ENCODE measurements at places on chromosomes 3 and 15.

GRCh38 chr15:63133786-63134185 is 12.1 kb downstream of the LACTB start:
- DNase-seq = no peak

DNA sequence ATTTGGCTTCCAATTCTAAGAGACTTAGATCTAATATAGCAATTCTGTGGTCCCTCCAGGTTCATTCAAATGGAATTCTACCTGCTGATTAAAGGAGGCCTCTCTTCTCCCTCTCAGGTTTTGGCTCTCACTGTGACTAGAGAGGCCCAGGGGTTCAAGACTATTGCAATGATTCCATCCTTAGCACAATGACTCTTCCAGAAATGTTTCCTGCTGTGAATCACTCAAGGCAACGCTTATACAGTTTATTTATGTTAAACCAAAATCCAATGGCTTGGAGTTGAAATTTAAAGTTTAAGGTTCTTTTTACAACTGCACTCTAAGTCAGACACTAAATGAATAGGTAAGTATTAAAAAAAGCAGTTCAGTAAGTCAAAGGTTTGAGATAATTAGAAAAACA is 39.9 kb downstream of the IFT57 start:
- no peak for DNase-seq

- peak; percentile 2 for DNase-seq
Observed at GRCh38 chr3:132343018-132343612, 25.9 kb downstream of the ACP3 start.

GRCh38 chr15:32105258-32106241 is 75.2 kb downstream of the CHRNA7 start:
- DNase-seq = no peak

- no peak for DNase-seq
Observed at GRCh38 chr3:58102390-58102750, 94.1 kb downstream of the FLNB start.

DNA sequence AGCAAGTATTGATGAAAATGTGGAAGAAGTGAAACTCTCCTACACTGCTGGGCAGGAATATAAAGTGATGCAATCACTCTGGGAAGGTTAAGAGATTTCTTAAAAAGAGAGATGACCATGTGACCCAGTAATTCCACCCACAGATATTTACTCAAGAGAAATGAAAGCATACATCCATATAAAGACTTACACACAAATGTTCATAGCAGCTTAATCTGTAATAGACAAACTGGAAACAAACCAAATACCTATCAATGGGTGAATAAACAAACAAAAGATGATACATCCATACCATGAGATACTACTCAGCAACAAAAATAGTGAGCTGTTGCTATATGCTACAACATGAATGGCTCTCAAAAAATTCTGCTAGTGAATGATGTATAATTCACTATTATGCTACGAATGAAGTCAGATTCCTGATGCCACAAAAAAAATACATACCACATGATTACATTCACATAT is 463.3 kb downstream of the MAGI1 start:
- no peak for DNase-seq

GRCh38 chr15:89132611-89133507 is 44.6 kb downstream of the ABHD2 start:
- DNase-seq = no peak

DNA sequence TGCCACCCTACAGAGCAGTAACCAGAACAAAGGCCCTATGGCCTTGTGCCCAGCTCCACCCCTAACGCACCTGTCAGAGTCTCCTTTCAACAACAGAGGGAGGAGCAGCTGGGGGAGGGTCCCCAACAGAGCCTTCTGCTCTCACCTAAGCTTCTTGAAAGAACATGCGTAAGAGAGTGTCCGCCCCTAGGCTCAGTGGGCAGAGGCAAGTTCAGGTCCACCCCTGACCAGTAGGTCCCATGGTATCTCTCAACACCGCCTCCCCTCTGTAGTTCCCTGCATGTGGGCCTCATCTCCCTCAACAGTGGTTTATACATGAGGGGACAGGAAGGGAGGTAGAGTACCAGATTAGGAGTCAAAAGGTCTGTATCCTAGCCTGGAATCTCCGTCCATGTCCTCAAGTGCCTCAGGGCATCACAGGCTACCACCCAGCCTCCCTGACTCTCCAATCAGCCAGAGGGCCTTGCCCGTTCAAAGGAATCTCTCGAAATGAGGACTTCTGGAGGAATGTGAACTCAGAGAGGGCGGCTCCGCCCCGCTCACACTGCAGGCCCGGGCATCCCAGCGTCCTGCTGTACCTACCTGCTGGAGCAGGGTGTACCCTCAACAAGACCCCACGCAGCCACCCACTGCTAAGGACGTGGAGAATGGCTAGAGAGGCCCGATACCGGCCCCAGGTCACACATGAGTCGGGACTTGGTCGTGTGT is 680 bp downstream of the POC1A start:
- no peak for DNase-seq

- DNase-seq = no peak
Observed at GRCh38 chr15:100879061-100879463, 569 bp upstream of the ALDH1A3 start.

- DNase-seq = no peak
Observed at GRCh38 chr3:45312836-45313493, 75.4 kb upstream of the LARS2 start.

DNA sequence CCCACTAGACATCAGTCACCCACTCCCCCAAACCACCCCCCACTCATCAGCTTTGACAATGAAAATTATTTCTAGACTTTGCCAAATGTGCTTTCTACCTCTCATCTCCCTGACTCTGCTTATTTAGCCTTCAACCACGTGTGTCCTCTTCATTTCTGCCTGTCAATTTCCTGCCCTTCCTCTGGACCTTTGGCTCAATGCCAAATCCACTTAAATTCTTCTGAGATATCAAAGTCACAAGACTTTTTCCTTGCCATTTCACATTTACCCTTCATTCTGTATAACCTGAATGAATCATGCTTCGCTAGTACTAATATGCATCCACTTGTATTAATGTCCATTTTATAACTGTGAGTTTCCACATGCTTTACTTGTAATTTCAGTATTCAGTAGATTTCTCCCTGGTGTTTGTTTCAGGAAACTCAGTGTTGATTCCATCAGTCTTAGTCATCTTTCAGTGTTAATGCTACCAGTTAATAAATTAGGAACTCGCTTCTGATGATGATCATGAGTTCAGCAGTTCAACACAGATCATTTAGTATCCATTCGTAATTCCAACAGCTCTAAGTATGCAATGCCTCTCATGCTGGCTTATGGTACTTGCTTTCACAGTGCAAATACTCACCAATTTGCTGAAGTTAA is 128.2 kb upstream of the OSTN start:
- no peak for DNase-seq

DNA sequence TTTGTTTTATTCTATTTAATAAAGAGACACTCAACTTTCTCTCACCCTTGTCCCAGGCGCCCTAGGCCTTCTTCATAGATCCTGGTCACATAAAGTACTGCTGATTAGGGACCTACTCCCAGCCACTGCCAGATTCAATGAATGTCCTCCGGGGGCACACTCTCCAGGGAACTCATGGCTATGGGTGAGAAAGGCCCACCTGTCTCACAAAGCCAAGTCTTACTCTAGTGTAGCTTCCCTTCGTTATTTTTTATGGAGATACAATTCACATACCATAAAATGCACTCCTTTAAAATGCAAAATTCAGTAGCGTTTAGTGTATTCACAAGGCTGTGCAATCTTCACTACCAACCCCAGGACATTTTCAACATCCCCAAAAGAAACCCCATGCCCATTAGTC is 87.8 kb downstream of the ADCY5 start:
- DNase-seq = no peak

- no peak for DNase-seq
Observed at GRCh38 chr3:126979046-126979628, 3.8 kb upstream of the PLXNA1 start.

DNA sequence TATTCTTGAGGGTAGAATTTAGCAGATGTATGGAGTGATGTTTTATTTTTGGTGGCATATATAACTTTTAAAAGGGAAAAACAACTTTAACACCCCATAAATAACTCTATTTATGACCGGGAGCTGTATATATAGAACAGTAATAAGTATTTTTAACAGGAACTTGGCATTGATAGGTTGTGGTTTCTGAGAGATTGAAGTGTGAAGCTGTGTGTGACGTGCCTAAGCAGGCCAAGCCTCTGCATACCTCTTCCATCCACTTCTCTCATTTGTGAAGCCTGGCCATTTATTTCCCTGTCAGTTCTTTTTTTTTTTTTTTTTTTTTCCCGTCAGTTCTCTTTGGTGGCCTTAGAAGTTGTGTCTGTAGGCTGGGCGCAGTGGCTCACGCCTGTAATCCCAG is 23.0 kb downstream of the RBM5 start:
- DNase-seq = no peak

DNA sequence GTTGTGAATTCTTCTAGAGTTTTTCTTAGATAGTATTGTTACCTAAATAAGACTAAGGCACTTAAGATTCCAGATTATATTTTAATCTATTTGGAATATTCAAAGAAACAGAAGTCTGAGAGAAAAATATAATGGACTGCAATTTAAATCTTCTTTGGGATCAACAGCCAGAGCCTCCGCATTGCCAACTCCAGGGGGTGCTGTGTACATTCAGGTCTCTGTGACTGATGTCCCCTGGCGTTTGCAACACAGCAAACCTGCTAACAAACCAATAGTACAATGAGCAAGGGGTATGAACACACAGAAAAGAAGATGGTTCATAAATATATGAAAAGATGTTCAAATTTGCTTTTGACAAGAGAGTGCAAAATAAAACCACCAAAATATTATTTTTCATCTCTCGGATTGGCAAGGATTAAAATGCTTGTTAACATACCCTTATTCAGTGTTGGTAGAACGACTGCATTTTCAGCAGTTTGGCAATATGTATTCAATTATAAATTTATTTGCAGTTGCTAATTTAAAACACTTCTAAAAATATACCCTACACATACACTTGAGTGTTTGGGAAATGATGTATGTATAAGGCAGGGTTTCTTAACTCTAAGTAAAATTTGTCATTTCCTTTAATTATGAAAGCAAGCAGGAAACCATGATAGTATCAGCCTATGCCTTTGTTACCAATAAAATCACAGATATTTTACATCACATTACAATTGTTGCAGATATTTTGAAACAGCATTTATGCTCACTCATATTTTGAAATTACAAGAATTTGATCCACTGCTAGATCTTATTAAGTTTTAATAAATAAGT is 16.1 kb upstream of the TM4SF1 start:
- DNase-seq = no peak

DNA sequence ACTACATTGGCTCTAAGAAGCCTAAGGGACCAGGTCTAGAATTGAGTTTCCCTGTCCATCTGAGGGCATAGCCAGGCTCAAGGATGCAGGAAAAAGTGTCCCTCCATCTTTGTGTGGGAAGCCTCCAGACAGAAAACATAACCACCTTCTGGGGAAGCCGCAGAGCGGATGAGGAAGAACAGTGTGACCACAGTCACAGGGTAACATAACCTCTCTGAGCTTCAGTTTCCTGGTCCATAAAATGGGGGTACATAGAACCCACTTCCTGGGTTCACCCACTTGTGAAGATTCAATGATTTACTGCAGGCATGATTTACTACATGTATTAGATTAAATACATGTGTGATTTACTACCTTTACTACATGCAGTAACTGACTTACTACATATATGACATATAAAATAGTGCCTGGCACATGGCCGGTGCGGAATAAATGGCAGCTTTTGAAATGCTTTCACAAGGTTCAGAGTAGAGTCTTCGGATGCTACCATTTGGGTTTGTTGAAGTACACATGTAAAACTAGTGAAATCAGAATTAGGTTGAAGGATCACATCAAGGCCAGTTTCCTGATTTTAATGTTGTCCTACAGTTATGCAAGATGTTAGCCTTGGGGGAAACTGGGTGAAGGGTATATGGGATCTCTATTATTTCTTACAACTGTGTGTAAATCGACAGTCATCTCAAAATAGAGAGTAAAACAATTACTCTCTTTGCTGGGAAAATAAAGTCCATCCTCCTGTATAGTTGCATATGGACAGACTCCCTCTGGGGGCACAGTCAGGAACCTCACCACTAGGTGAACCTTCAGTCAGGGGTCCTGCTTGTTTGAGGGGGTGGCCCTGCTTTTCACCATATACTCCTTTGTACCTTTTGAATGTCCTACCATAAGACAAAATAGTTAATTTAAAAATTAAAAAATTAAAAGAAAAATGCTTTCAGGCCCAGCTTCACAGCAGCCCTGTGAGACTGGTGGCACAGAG is 86.0 kb downstream of the SEMA5B start:
- no peak for DNase-seq

GRCh38 chr15:83733206-83733605 is 79.3 kb downstream of the ADAMTSL3 start:
- no peak for DNase-seq

- no peak for DNase-seq
Observed at GRCh38 chr3:119443179-119443578, 20.2 kb downstream of the TMEM39A start.

GRCh38 chr3:138114431-138114918 is 933 bp downstream of the DZIP1L start:
- DNase-seq = no peak

DNA sequence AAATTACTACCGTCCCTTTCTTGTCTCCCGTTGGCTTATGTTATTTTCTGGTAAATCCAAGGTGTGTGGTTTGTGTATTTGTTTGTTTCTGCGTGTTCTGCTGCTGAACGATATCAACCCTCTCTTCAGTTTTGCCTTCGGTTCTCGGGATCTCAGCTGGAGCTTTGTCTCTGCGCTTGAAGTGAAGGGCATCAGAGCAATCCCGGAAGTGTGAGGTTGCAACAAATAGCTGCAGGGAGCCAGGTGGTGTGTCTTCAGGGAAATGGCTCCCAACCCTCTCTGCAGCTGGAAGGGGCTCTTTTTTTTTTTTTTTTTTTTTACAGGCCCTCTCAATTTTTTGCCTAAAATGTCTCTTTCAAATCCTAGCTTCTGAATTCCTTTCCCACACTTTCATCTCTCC is 116.4 kb upstream of the RGMA start:
- DNase-seq = no peak

GRCh38 chr3:27467545-27467944 is 16.6 kb downstream of the SLC4A7 start:
- peak; percentile 35 for DNase-seq

- DNase-seq = no peak
Observed at GRCh38 chr3:171804618-171805389, 5.5 kb downstream of the PLD1 start.

DNA sequence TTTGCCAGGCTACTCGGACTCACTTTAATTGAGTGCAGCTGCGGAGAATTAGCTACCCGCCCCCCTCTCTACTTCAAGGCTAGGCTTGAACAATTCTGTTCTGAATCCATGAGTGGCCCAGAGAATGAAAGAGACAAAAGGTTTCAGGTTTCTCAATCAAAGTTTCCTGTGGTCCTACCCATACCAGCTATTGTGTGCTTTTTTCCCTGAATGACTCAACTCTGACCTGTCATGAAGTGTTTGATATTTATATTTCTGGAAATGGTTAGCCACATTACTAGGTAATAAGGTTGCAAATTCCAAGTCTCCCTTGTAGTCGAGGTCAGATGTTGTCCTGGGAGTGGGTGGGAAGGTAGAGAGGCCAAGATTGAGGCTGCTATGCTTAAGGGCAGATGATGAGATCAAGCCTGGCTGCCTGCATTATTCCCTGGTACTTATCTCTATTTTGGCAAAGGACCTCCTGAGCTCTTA is 392.7 kb upstream of the TBL1XR1 start:
- DNase-seq = no peak

Data from CD4-positive, alpha-beta T cell treated with Interleukin-6 at 100 ng/mL for 8 hours (primary cell).